ENCODE measurements at places on chromosomes 12 and 14.

- no peaks in the 10 kb centered on the region for H3K36me3 ChIP-seq
- no peaks in the 10 kb centered on the region for H3K27me3 ChIP-seq
- H3K4me3 ChIP-seq, result peak overlapping the region; percentile 61
- peaks cover 4% of the 10 kb centered on the region for H3K4me1 ChIP-seq
- peak; percentile 81 for DNase-seq
Measured at GRCh38 chr12:121499929-121500793, 80.7 kb downstream of the KDM2B start.

- peaks cover 4% of the 10 kb centered on the region for H3K27me3 ChIP-seq
- H3K4me1 ChIP-seq, result peaks cover 4% of the 10 kb centered on the region
- no peaks in the 10 kb centered on the region for H3K36me3 ChIP-seq
- no peak overlapping the region for H3K27ac ChIP-seq
- no peak overlapping the region for H3K4me3 ChIP-seq
Measured at GRCh38 chr14:53606203-53606602, 350.4 kb downstream of the BMP4 start.

- H3K27ac ChIP-seq, result peak overlapping the region; percentile 64
- peaks cover 13% of the 10 kb centered on the region for H3K36me3 ChIP-seq
- no peaks in the 10 kb centered on the region for H3K27me3 ChIP-seq
- no peak for DNase-seq
Measured at GRCh38 chr12:6735448-6736191, 11.8 kb downstream of the COPS7A start.

DNA sequence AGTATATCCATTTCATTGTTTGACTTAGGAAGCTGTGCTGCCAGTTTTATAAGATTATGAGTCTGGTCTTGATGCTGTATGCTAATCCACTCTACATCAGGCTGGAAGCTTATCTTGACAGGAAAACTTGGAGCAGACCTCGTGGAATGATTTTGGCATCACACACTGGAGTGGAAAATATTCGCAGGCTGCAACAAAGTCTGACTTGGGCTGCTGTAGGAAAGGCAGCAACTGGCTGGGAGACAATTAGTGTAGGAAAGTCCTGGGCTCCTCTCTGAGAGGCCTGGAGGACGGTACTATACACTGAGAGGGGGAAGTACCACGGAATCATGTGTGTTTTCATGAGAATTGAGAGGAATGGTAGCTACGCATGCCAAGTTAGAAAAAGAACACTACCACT lies 383.7 kb downstream of the ETNK1 start:
- DNase-seq, result no peak
- peaks cover 3% of the 10 kb centered on the region for H3K36me3 ChIP-seq
- H3K4me3 ChIP-seq, result no peak overlapping the region
- no peak overlapping the region for H3K27ac ChIP-seq

- H3K4me1 ChIP-seq, result peaks cover 13% of the 10 kb centered on the region
- no peak overlapping the region for H3K4me3 ChIP-seq
- no peak overlapping the region for H3K27ac ChIP-seq
- no peaks in the 10 kb centered on the region for H3K36me3 ChIP-seq
- no peak for DNase-seq
- H3K27me3 ChIP-seq, result no peaks in the 10 kb centered on the region
Measured at GRCh38 chr12:66929121-66929520, 250.2 kb upstream of the GRIP1 start.

DNA sequence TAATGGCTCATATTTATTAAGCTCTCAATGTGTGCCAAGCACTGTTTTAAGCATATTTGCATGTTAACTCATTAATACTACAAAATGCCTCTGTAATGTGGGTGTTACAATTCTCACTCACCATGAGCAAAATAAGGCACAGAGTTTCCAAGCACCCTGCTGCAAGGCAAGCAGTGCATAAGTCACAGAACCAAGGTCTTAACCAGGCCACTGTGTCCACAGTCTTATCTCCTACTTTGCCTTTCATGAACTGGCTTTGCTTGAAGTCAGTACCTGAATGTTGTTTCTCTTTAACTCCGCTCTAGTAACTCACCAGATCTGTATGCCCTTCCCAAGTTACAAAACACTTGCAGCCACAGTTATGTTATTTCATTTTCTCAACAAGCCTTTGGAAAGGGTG lies 1372.7 kb downstream of the AACS start:
- DNase-seq, result no peak
- H3K36me3 ChIP-seq, result no peaks in the 10 kb centered on the region
- no peaks in the 10 kb centered on the region for H3K27me3 ChIP-seq
- no peak overlapping the region for H3K27ac ChIP-seq

- H3K4me1 ChIP-seq, result no peaks in the 10 kb centered on the region
- H3K36me3 ChIP-seq, result no peaks in the 10 kb centered on the region
- H3K27ac ChIP-seq, result peak overlapping the region; percentile 58
- peaks cover 44% of the 10 kb centered on the region for H3K27me3 ChIP-seq
- H3K4me3 ChIP-seq, result no peak overlapping the region
Measured at GRCh38 chr14:92906823-92907222, 16.1 kb upstream of the CHGA start.

DNA sequence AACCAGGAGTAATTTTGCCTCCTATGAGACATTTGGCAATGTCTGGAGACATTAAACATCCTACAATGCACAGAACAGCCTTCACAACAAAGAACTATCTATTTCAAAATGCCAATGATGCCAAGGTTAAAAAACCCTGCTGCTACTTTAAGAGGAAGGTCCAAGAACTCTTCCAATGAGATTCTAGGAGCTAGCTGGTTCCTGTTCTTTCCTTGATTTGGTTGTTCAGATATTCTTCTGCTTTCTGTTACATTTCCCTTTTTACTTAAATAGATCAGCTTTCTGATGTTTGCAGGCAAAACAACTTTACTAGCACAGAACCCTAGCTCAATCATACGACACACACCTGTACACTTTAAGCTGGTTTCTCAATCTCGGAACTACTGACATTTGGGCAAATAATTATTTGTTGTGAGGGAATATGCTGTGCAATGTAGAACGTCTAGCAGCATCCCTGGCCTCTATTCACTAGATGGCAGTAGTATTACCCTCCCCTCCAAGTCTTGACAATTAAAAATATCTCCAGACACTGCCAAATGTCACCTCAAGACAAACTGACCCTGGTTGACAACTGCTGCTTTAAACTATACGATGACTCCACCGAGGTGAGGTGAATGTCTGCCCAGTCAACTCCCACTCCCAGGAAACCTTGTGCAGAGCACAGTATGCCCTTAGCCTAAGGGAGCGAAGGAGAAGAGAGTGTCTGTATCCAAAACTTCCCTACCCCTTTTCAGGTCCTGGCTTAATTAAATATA lies 4.4 kb downstream of the BLTP3B start:
- no peaks in the 10 kb centered on the region for H3K36me3 ChIP-seq
- no peak for DNase-seq
- H3K4me3 ChIP-seq, result no peak overlapping the region
- H3K4me1 ChIP-seq, result peaks cover 25% of the 10 kb centered on the region

DNA sequence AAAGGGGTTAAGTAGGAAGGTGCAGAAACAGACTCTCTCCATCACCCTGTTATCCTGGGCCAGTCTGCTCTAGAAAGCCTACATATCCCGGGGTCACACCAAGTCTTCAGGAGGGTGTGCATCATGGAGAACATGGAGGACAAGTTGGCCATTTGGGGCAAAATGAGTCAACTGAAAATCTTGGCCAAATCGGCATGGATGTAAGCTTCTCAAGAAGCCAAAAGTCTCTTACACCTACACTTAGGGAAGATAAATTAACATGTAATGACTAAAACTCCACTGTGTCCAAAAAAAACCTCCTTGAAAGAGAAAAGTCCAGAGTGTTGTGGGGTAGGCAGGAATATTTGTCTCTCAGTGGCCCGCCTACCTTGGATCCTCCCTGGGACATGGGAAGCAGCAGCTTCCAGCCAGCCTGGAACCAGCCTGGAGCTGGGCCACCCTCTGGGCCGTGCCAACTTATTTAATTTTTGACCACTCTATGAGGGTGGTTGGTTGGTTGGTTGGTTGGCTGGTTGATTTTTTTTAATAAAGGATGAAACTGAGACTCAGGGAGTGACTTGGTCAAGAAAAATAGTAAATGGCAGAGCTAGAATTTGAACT lies 17.9 kb upstream of the TC2N start:
- H3K27me3 ChIP-seq, result no peaks in the 10 kb centered on the region
- H3K36me3 ChIP-seq, result no peaks in the 10 kb centered on the region
- no peaks in the 10 kb centered on the region for H3K4me1 ChIP-seq
- no peak overlapping the region for H3K27ac ChIP-seq
- DNase-seq, result no peak

GRCh38 chr14:74257941-74258763 lies 18.9 kb downstream of the VSX2 start:
- no peak for DNase-seq
- H3K27ac ChIP-seq, result no peak overlapping the region
- H3K4me1 ChIP-seq, result no peaks in the 10 kb centered on the region
- H3K36me3 ChIP-seq, result no peaks in the 10 kb centered on the region

DNA sequence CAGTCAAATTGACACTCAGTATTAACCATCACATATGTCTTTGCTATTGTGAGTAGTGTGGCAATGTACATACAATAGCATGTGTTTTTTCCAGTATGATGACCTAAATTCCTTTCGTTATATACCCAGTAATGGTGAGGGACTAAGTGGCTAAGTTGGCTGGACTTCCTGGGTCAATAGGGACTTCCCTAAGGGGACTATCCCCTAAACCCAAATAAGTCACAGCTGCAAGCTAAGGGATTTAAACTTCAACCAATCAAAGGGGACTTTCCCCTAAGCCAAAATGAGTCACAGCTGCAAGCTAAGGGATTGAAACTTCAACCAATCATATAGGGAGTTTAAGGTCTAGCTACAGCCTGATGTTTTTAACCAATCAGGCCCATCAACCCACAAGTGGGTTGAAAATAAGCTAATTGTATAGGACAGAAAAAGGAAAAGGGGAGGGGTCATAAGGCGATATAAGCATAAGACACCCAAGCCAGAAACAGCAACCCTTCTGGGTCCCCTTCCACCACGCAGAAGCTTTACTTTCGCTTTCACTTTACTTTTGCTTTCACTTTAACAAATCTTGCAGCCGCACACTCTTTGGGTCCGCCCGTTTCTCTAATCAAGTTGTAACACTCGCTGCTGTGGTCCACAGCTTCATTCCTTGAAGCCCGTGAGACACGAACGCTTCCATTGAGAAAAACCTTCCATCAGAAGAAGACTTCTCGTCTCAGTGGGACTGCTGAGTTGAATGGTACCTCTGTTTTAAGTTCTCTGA lies 404.4 kb downstream of the FLRT2 start:
- H3K27ac ChIP-seq, result no peak overlapping the region
- no peak overlapping the region for H3K4me3 ChIP-seq
- H3K36me3 ChIP-seq, result no peaks in the 10 kb centered on the region
- DNase-seq, result no peak

DNA sequence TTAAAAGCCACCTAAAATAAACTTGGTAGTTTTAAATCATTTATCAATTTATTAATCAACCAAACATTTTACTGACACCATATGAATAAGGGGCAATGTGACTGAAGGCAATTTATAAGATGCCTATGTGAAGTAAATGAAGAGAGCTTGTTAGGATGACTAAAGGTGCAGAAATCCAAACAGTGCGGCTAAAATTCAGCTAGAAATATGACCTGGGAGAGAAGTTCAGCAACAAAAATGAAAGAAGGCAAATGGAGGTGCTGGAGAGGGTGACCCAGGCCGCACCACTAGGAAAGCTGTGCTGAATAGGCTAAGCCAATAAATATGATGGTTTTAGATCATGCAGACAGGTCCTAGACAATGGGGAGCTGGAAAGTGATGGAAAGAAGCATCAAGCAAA lies 403.7 kb downstream of the BTG1 start:
- no peak overlapping the region for H3K4me3 ChIP-seq
- no peaks in the 10 kb centered on the region for H3K36me3 ChIP-seq
- H3K27ac ChIP-seq, result no peak overlapping the region
- no peak for DNase-seq
- no peaks in the 10 kb centered on the region for H3K27me3 ChIP-seq

GRCh38 chr12:121537814-121538698 lies 42.8 kb downstream of the KDM2B start:
- H3K27me3 ChIP-seq, result peaks cover 7% of the 10 kb centered on the region
- peaks cover 27% of the 10 kb centered on the region for H3K4me1 ChIP-seq
- peaks cover 12% of the 10 kb centered on the region for H3K36me3 ChIP-seq
- peak overlapping the region; percentile 75 for H3K27ac ChIP-seq
- no peak for DNase-seq
- H3K4me3 ChIP-seq, result peak overlapping the region; percentile 91

DNA sequence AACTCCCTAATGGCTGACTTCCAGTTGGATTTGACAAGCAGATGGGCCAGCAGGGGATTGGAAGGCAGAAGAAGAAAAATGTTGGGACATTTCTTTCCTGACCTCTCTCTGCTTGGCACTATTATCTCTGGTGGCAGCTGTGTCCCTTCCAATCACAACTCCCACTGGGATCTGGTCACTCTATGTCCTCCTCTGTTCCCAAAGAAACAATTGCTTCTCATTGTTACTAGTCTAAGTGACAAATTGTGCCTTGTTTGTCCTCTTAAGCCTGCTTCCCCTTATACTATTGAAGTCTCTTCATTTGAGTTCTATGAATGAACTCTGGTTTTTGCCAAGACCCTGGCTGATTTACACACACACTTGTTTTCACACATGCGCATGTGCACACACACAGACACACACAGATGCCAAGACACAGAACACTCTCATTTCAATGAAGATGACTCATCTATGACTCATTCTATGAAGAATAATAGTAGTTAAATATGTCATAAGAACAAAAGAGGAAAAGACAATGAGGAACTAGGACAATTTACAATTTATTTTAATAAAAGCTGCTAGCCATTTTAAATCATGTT lies 83.0 kb upstream of the FAR2 start:
- peaks cover 4% of the 10 kb centered on the region for H3K4me1 ChIP-seq
- H3K4me3 ChIP-seq, result no peak overlapping the region
- H3K27ac ChIP-seq, result no peak overlapping the region
- DNase-seq, result no peak
- no peaks in the 10 kb centered on the region for H3K27me3 ChIP-seq

GRCh38 chr12:127113945-127114344 lies 1153.0 kb upstream of the TMEM132C start:
- H3K4me1 ChIP-seq, result no peaks in the 10 kb centered on the region
- DNase-seq, result no peak
- H3K36me3 ChIP-seq, result no peaks in the 10 kb centered on the region
- peaks cover 3% of the 10 kb centered on the region for H3K27me3 ChIP-seq
- no peak overlapping the region for H3K4me3 ChIP-seq
- no peak overlapping the region for H3K27ac ChIP-seq

- H3K4me3 ChIP-seq, result no peak overlapping the region
- peaks cover 73% of the 10 kb centered on the region for H3K27me3 ChIP-seq
- H3K4me1 ChIP-seq, result peaks cover 20% of the 10 kb centered on the region
- DNase-seq, result no peak
Measured at GRCh38 chr14:70192915-70193314, 4.2 kb upstream of the SLC8A3 start.
